ENCODE measurements at places on chromosomes 3 and 15.

- DNase-seq: no peak
Measured at GRCh38 chr3:64932666-64933342, 245.0 kb upstream of the ADAMTS9 start.

GRCh38 chr3:195451373-195452015, 8.7 kb upstream of the ACAP2 start:
- DNase-seq: no peak

GRCh38 chr15:98444138-98444537, 204.2 kb upstream of the IGF1R start:
- no peak for DNase-seq

GRCh38 chr15:94331731-94332130, 100.4 kb downstream of the MCTP2 start:
- DNase-seq: no peak

GRCh38 chr3:110562621-110563020, 509.0 kb upstream of the NECTIN3 start:
- DNase-seq: no peak

DNA sequence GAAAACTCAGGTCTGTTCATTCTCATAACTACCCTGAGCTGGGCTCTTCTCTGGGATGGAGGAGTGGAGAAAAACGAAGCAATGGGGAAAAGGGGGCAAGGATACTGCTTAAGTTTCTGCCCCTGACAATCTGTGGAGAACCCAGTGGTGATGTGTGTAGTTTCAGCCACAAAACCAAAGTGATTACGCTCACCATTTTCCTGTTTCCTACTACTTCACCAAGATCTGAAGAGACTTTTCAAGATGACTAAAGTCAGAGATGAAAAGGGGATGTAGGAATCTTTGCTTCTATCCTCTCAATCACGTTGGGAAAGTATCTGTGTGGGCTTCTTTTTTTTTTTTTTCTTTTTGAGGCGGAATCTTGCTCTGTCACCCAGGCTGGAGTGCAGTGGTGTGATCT, 8.3 kb upstream of the UBE2E1 start:
- no peak for DNase-seq

- DNase-seq: no peak
Measured at GRCh38 chr15:47945872-47946650, 174.7 kb upstream of the SLC24A5 start.

- peak; percentile 44 for DNase-seq
Measured at GRCh38 chr3:60582288-60582687, 669.0 kb downstream of the FHIT start.

GRCh38 chr3:124486324-124486723, 243.9 kb upstream of the UMPS start:
- DNase-seq: no peak

DNA sequence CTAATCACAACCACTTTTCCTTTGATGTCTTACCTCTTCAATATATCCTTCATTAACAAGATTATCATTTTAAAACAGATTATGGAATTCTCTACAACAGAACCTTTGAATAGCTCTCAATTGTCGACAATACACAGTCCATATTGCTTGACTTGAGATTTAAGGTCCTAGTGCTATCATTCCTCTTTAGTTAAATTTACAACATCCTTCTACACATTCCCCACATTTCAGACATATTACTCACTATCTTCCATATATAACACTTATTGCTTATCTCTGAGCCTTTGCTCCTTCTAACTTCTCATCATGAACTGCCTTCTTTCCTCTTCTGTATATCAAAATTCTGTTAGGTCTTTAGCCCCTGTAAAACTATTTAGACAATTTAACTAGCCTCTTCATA, 247.0 kb downstream of the STXBP5L start:
- DNase-seq: no peak

Measured in AML-193 (cell line).